Activated T-helper 1 cell treated with anti-CD3 and anti-CD28 coated beads, Interleukin-2, amount 50 U/mL, for 16 hours (primary cell): ENCODE measurements at places on chromosomes 6 and 20.

DNA sequence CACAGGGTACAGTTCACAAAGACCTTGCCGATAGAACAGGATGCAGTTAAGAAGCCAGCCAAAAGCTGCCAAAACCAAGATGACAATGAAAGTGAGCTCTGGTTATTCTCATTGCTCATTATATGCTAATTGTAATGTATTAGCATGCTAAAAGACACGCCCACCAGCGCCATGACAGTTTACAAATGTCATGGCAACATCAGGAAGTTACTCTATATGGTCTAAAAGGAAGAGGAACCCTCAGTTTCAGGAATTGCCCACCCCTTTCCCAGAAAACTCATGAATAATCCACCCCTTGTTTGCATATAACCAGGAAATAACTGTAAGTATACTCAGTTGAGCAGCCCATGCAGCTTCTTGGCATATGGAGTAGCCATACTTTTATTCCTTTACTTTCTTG, 748.7 kb downstream of the QKI start:
- DNase-seq = no peak

GRCh38 chr6:42302411-42302810, 84.8 kb upstream of the MRPS10 start:
- DNase-seq = no peak

DNA sequence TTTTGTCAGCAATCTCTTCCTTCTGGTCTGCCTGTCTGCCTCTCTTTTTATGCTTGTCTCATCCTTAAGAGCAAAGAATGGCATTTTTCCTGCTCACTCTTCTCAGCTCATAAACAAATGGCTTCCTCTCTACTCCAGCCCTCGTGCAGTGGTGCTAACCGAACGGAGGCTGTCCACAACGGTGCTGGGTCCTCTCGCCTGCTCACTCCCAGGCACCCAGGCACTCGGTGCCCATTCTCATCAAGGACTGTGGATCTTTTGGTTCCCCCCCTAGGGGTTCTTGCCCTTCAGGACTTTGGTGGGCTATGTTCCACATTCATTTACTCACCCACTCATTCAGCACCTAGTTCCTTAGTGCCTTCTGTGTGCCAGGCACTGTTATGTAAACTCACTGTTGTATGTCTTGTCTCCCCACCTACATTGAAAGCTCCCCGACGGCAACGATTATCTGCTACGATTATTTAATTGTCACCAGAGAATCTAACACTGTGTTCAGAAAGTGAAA, 113.9 kb downstream of the FYN start:
- no peak for DNase-seq

DNA sequence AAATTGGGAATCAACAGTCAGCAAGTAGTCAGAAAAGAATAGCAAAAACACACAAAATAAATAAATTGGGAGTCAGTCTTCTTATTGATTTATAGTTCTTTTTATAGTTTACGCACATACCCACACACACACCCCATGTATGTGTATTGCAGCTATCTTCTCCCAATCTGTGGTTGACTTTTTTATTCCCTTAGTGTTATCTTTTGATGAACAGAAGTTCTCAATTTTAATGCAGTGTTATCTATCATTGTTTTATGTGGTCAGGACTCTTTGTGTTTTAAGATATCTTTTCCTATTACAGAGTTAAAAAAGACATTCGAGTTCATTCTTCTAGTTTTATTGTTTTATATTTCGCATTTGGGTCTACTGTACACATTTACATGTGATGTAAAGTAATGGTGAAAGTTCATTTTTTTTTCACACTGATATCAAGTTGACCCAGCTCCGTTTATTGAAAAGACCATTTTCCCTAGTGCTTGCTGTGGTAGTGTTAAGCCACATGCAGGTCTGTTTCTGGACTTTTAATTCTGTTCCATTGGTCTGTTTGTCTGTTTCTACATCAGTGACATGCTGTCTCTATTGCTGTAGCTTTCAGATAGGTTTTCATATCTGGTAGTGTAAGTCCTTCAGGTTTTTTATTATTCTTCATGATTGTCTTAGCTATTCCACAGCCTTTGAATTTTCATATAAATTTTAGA, 78.4 kb downstream of the ZFAND3 start:
- no peak for DNase-seq

DNA sequence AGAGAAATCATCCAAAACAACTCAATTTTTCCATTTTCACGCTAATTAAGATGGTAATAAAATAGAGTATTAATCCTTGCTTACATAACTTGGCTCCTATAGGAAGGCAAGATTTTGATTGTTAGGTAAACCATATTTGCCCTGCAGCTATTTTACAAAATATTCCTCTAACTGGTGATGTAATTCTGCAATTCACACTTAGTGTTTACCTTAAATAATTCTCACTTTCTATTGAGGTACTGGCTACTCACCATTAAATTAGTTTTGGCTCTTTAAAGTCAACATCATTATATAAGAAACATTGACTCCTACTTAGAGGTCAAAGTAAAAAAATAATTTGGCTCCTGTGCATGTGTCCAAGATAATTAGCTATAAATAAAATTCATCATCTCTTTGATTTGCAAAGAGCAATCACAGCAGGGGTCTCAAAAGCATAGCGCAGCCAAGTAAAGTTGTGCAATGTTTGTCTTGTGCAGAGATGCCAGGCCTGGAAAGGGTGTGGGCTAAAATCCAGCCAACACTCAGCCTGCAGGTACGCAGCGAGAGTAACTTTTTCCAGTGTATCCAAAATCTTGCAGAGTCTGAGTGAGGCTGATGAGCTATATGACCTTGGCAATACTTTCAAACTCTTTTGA, 501.2 kb downstream of the MMUT start:
- DNase-seq = no peak

- no peak for DNase-seq
These were observed 2.4 kb downstream of the KLC4 start for GRCh38 chr6:43061861-43062260.
